ENCODE measurements at places on chromosomes 4 and X. TPM values are rescaled to one million over a fixed set of nuclear protein-coding genes. Genes with fewer than 3 reads are reported as not detected.

DNA sequence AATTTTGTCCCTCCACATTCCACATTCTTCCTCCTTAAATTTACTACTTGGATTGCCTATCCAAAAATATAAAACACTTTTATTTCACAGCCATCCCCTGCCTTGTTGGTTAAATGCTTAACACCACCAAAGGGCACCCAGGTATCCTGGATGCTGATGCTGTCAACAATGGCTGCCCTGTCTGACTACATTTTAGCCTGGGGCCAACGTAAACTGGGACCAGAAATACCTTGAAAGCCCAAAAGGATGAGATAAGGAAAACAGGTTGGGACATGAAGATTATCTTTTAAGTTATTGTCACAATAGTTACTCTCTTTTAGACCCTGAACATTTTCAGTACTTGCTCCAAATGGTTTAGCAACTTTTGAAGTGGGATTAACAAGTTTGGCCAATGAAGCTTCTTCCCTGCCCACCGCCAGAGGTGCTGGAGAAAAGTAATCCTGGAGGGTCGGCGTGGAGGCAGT is 775 bp upstream of the YIPF6 start:
- DNase-seq: peak; percentile 28

GRCh38 chr4:87651941-87652340 is 1.9 kb downstream of the DMP1 start:
- DNase-seq: no peak

CISD2 gene
- 102 TPM for polyA plus RNA-seq

DNA sequence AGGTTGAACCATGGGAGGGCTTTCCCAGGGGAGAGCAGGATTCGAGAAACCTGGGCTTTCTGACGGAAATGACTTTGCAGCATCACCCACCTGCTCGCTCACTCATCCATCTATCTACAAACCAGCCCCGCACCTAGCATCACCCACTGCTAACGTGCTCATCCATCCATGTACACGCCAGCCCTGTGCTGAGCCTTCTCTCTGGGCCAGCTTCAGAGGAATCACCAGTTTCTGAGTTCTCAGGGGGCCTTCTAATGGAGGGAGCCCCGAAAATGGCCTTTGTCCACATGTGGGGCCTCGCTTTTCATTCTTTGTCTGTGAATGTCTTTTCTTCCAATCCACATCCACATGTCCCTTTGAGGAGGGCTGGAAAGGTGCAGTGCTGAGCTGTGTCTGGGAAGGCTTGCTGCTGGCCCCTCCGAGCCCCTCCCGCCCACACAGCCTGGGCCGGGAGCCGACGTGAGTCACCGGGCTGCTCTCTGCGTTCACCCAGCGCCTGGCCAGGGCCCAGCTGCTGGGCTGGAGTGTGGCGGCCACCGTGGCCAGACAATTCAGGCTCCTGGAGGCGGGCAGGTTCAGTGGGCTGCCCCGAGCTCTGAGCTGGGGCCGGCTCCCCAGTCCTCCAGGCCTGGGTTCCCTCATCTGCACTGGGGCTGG is 14.7 kb downstream of the SORCS2 start:
- DNase-seq: peak; percentile 46

DNA sequence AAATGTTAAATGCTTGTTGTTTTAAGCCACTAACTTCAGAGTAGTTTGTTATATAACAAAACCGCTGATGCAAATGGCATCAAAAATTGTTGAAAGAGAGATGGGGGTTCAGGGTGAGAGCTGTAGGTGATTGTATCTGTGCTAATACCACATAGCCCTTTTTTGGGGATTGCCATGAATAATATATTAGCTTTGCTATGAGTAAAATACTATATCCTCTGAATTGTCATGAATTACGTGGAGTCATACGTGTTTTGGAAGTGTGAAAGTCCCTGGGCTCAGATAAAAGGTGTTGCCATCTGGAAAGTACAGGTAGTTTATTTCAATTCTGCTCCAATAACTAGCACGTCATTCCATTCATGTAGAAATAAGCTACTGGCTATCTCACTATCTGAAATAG is 30.6 kb downstream of the DYNLT3 start:
- DNase-seq: no peak

GYPE gene
- 0.24 TPM for polyA plus RNA-seq

- no peak for DNase-seq
Observed at GRCh38 chr4:109014593-109015412, 251.9 kb upstream of the ETNPPL start.

DNA sequence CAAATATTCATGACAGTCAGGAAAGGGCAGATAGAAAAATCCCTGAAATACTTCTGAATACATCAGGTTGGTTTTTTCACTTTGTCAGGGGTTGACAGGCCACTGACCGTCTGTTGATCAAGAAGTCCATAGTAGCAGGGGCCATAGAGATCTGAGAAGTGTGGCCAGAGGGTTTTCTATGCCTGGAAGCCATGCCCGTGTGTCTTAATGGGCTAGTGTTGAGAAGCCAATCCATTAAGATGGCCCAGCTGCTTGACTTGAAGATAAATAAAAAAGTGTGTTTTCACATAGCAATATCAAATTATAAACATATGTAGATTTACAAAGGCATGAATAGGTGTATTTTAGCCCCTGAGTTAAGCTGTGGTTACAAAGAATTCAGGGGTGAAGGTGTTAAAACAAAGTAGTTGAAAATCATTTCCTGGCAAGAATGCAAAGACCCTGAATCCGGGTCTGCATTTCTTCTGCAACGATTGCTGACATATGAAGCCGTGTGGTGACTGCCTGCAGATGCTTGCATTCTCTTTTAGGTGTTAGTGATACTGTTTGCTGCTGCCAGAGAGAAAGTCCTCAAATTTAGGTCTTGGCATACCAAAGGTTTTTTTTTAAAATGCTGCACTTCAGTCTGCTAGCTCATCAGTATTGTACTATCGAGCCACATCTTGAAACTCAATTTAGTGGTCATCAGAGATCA is 9.3 kb upstream of the LIMCH1 start:
- DNase-seq: no peak

GRCh38 chr4:19438233-19438632 is 813.5 kb upstream of the SLIT2 start:
- DNase-seq: no peak

DNA sequence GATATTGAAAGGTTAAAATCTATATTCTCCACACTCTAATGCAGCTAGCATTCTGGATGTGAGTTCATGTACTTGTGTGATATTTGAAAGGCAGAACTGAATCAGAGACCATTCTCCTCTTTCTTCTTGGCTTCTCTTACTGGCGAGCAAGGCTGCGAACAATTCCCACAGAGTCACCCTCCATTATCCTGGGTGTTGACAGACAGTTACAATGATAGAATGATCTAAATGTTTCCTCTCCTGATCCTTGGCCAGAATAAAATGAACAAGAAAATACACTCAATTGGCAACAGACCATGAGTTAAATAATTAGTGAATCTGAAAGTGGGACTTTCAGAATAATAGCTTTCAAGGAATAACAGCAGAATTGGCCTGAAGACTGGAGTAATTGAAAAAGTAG is 342.8 kb downstream of the RAPGEF2 start:
- DNase-seq: no peak

GPR143 gene
- polyA plus RNA-seq: 7.4 TPM

GRCh38 chrX:68234171-68234910 is 199.0 kb downstream of the OPHN1 start:
- DNase-seq: peak; percentile 57

- no peak for DNase-seq
Observed at GRCh38 chrX:30851449-30851848, 37.6 kb downstream of the TAB3 start.

DNA sequence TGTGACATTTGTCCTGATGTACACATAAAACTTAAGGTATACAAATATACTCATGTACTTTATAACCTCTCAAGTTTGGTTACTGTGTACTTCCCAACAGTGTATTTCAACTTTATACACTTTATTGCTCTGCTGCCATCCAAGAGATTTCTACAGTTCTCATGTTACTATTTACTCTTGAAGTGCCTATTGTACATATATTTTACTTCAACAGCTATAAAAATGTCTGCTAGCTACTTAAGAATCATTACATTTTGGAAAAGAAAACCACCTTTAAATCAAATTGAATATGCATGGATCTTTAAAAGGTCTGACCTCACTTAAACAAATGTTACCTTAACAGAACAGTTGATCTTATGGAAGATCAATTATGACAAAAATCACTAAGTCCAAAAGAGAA is 1056.4 kb downstream of the ADGRL3 start:
- no peak for DNase-seq

DNA sequence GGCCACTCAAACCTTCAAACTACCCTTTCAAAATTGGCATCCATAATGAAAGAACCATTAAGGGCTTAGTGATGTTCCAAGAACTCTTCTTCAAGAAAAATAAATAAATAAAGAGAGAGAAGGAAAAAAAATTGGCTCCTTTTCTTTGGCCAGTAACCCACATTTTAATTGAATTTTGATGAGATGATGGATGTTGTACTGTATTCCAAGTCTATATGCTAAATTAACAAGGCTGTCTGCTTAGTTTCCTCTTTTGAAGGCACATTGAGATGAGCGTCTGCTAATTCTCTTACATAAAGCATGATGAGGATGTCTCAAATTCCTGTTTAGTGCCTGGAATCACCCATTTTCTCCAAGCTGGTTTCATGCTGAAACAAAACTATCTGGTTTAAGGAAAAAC is 33.4 kb downstream of the PHOX2B start:
- DNase-seq: no peak

DNA sequence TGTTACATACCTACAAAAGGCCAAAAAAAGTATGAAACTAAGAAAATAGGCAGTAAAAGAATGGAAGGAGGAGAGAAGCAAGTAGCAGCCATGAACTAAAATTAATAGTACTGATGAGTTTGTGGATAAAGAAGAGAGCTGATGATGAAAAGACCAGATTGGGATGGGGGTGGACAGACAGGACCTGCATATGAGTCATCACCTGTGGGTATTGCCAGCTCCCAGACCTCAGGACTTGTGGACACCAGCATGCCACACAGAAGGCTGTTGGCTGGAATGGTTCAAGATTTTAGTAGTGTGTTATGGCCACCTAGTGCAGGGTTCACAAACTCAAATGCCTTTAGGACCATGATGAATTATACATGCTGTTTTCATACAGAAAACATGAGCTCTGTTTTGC is 58.9 kb downstream of the ARX start:
- DNase-seq: no peak

GRCh38 chrX:97168646-97169045 is 284.9 kb downstream of the RPA4 start:
- DNase-seq: no peak

DNA sequence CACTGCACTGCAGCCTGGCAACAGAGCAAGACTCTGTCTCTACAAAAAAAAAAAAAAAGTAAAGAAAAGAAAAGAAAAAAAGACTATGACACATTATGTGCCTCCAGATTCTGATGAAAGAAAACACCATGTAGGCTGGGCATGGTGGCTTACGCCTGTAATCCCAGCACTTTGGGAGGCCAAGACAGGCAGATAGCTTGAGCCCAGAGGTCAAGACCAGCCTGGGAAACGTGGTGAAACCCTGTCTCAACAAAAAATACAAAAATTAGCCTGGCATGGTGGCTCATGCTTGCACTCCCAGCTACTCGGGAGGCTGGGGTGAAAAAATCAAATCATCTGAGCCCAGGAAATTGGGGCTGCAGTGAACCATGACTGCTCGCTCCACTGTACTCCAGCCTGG is 19.4 kb downstream of the THOC2 start:
- DNase-seq: no peak

MID1IP1 gene
- 28.5 TPM for polyA plus RNA-seq

GRCh38 chr4:57498251-57498650 is 388.1 kb upstream of the IGFBP7 start:
- no peak for DNase-seq

DNA sequence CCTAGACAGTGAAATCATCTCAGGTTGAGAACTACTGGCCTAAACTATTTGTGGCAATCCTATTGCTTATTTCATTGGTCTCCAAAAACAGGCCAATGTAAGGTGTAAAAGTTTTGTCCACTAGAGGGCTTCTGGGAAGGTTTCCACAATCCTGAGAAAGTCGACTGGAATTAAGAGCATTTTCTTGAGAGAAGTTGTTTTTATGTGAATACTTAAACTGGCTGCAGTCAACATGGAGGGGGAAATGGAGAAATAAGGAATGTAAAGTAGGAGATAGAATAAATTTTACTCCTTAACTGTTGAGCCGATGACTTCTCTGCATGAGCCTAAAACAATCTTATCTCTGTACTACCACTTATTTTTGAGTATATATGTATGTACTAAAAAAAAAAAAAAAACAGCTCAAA is 11.0 kb upstream of the EIF4E start:
- DNase-seq: peak; percentile 86

FGF2 gene
- 28.3 TPM for polyA plus RNA-seq

GRCh38 chrX:76148041-76148665 is 24.7 kb upstream of the PBDC1 start:
- DNase-seq: no peak

DNA sequence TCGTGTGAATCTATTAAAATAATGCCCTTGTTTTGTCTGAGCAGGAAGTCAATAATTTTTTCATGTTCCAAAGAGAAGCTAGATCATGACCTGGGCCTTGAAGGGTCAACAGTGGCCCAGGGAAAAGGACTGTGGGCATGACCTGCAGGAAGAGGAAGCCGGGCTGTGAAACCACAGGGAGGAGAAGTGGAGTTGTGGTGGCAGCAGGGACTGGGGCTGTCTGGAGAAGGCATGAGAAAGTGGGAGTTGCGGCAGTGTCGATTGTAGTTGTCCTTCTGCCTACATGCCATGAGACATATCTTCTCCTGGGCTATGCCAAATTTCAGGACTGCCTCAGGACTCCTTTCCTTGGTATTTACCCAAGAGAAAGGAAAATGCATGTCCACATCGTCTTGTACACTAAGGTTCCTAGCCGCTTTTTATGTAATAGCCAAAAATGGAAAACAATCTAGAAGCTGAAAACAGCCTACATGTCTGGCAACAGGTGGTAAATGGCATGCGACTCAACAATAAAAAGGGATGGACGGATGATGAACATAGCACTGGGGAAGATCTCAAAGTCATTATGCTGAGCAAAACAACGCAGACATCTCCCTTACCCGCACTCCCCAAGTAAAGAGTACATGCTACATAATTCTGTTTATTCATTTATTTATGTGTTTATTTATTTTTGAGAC is 13.6 kb upstream of the PTTG2 start:
- no peak for DNase-seq

GRCh38 chr4:163166041-163166579 is 580 bp downstream of the NAF1 start:
- DNase-seq: peak; percentile 61

DNA sequence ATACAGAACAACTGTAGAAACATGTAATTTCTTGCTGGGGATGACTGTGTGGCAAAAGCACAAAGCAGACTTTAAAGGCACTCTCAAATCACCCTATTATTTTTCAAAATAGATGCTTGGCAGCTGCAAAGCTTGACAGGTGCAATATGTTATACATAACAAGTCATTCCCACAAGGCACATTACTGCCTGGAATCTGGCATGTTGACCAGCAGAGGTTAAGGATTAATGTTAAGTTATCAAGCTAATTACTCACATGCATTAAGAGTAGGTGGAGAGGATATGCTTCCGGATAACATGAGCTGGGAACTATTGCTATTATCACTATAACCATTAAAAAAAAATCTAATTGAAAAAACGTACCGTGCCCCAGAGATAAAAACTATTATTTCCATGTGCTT is 17.8 kb downstream of the ANOS1 start:
- no peak for DNase-seq

PPP2R2C gene
- polyA plus RNA-seq: 0.77 TPM
